ENCODE measurements at places on chromosomes 4 and X. TPM values are rescaled to one million over a fixed set of nuclear protein-coding genes. Genes with fewer than 3 reads are reported as not detected.

Gene FBXO8
- 36.6 TPM for total RNA-seq

Gene CDX4
- not detected for total RNA-seq

Gene GPR82
- not detected for total RNA-seq

Gene XAGE2
- total RNA-seq = not detected

Gene RPL9
- total RNA-seq = 2,851 TPM

Gene TMEM271
- total RNA-seq = not detected

Gene KCND1
- total RNA-seq = 1.9 TPM

Gene CTAG1B
- not detected for total RNA-seq

Gene GAGE2A
- total RNA-seq = not detected

Data from smooth muscle cell of trachea (primary cell).